ENCODE measurements at places on chromosomes 3 and 15.

DNA sequence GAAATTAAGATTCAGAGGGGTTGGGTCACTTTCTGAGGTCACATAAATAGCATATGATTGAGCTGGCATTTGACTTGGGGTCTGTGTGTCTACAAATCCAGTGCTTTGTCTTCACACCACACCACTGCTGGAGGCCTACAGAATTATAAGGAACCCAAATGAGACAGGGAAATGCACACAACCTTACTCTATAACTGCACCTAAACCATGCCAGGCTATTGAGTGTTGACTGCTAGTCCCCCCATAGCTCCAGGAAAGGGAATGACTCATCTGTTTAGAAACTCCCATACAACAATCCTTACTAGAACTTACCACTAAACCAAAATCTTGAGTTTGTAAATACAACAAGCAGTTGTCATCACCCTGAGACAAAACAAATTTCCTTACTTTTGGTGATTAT, 16.9 kb upstream of the TSC22D2 start:
- DNase-seq, result no peak

- DNase-seq, result peak; percentile 90
Observed at GRCh38 chr3:48685603-48686511, at the start of gene NCKIPSD. Gene NCKIPSD, minus strand, starts transcription at chr3:48685915. Its CDS starts 108 bp downstream, at chr3:48685807.

- no peak for DNase-seq
Observed at GRCh38 chr3:123739106-123739505, 145.0 kb downstream of the MYLK start.

DNA sequence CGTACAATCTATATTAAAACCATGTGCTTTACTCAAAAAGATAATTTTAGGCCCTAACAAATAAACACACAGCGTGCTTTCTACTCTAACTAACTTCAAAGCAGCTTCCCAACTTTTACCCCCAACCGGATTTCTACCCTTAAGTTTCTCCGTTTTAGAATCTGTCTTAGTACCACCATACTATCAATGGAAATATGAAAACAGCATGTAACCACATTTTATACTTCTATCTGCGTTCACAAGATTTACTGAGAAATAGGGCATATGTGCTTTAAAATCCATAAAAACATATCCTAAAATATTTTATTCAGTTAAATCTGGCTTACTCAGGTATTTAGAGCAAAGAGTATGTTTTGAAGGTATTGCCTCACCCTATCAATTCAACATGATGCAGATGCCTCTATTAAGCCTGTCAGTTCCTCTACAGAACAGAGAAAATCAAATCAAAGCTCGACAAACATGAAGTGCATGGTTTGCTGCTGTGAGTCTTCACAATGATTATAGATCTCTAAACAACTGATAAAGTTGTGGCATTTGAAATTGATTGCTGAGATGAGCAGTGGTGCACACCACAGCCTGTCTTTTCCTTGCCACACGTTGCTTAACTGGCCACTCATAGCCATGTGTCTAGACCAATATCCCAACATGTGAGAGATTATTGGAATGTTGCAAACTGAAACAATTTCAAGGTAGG, 44.5 kb upstream of the ZPLD1 start:
- DNase-seq, result no peak

DNA sequence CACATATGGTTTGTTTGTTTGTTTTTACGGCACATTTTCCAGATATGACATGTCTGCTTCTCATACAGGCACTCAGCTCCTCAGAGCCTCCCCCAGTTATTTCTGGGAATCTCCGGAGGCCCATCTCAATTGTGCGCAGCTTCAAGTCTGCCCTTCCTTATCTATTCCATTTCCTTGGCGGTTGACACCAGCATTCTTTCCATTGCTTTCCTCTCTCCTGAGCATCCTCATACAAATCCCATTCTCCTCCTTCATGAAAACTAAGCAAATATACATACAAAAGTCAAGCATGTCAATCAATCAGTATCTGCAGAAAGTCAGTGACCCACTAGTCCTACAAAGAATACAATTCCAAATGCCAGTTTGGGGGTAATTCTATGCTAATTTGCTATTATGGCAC, 166.7 kb downstream of the SQOR start:
- no peak for DNase-seq

DNA sequence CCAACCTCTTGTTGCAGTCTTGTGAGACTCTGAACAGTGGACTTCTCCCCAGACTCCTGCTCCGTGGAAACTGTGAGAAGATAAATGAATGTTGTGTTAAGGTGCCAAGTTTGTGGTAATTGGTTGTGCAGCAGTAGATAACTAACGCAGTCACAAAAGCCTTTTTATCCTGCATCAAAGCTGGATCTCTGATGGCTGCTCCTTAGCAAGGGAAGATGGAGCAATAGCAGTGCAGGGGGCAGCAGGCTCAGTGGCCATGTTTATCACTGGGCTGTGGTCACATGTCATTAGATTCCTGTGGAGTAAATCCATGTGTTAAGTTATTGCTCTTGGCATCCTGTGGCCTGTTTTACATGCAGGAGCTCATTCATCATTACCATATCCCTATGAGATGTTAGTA, 13.5 kb downstream of the CMTM7 start:
- DNase-seq, result no peak

- no peak for DNase-seq
Observed at GRCh38 chr3:38148311-38148882, 9.9 kb downstream of the MYD88 start.

DNA sequence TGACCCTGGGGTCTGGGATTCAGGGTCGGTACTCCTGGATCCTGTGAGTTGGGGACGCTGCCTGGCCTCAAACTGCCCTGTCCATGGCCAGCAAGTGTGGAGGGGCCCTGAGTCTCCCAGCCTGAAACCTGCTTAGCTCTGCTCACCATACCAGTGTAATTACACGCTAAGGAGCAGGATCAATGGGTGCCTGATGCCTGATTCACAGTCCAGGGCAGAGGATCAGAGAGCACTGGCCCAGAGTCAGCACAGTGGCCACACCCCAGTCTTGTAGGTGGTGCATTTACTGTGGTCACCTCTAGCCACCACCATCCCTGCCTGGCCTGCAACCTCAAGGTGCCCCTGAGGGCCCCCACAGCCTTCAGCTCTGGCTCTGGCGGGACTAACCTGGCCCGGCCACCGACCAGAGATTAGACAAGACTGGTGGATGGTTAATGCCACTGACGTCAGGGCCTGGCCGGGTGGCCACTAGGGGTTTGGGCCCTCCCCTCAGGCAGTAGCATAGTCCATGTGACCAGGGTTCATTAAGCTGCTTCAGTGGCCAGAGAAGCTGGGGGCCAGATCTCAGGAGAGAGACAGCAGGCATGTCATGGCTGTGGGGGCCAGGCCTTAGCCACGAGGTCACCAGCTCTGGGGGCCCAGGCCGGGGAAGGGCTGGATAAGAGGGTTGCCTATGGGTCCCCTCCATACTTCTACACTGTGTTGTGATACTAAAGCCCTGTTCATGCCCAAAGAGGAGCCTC, 3.3 kb upstream of the SLC38A3 start:
- DNase-seq, result no peak

- no peak for DNase-seq
Observed at GRCh38 chr3:45618081-45618509, 23.5 kb downstream of the LIMD1 start.

- no peak for DNase-seq
Observed at GRCh38 chr15:92074101-92074500, 220.6 kb downstream of the SLCO3A1 start.

- no peak for DNase-seq
Observed at GRCh38 chr3:9316881-9317361, 45.9 kb upstream of the THUMPD3 start.

DNA sequence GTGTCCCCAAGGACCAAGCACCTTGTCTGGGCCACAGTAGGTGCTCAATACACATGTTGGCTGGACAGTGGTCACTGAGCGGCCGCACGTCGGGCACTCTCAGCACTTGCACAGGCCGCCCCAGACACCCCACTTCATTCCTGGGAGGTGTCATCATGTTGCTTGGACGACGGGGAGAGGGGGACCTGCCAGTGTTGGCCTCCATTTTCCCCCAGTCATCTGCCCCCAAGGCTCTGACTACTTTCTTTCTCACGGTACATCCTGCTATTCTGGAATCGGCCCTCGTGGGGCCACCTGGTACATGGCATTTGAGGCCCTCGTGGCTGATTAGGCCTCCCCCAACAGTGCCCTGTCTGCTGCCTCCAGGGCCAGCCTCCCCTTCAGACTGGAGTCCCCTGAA, 1.2 kb upstream of the RHO start:
- no peak for DNase-seq

All from activated CD8-positive, alpha-beta memory T cell treated with anti-CD3 and anti-CD28 coated beads for 48 hours (primary cell).